ENCODE measurements at places on chromosomes 2 and 18. TPM values are rescaled to one million over a fixed set of nuclear protein-coding genes. Genes with fewer than 3 reads are reported as not detected.

DNA sequence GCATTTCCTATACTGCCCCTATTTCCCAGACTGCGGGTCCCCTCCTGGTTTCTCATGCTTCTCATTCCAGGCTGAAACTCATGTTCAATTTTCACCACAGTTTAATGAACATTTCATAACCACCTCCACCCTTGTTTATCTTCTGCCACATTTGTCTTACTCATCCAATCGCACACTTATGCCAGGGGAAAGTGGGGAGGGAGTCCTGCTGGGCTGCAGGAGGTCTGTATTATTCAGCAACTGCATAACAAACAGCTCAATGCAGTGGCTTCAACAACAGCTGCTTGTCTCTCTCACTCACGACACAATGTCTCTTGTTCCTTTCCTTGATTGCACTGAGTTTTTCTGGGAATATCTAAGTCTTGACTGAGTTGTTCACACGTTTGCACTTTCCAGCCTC is 106.0 kb downstream of the ZNF519 start:
- no peak for DNase-seq

DNA sequence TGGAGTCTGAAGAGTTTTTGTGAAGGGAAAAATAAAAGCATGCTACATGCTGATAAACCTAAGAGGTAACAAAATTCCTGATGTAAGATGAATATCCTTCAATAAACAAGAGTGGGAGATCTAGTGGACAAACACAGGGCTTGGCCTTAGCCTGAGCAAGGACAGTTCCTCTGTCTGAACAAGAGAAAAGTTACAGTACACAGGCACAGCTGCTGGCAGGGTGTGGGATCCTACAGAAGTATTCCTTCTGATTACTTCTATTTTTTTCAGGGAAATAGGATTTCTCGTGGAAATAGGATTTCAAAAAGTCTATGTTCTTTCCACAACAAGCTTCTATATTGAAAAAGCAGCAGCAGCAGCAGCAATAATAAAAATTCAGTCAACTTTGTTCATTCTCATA is 54.1 kb downstream of the NBAS start:
- no peak for DNase-seq

- peak; percentile 57 for DNase-seq
Observed at GRCh38 chr18:77658751-77659448, 409.3 kb downstream of the GALR1 start.

The HTRA2 gene
- 33.0 TPM for total RNA-seq

GRCh38 chr18:74540652-74541421 is 6.5 kb downstream of the CNDP1 start:
- no peak for DNase-seq

- DNase-seq, result no peak
Observed at GRCh38 chr2:130827502-130828251, 9.0 kb upstream of the ARHGEF4 start.

DNA sequence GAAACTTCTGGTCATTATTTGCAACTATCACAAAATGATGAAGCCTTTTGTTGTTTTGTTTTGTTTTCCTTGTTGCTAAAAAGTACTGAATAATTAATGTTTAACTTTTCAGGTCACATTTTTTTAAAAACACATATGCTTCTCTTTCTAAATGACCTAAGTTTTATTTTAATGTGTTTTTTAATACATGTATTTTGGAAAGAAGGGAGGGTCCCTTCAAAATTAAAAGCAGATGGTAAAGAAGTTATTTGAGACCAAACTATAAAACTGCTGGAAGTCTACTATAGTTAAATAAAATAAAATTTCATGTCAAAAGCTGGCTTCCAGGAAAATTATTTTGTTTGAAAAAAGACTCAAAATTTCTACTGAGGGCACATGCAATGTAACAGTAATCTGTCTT is 39.5 kb upstream of the ASNSD1 start:
- peak; percentile 77 for DNase-seq

DNA sequence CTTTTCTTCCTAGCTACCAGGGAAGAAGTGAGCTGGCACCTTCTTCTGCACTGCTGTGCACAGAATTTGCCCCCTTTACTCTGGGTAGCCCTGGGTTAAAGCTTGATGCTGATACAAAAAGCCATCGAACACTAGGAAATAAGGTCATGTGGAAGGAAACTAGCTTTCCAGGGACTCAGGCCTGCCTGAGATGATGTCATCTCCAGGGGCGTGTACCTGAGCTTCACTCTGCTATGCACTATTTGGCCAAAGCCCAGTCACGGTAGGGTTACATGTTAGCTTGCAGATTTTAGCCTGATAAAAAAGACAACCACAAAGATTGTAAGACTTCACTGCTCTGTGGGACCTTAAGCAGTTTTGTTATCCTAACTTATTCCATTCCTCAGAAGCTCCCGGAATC is 20.4 kb downstream of the EDAR start:
- DNase-seq, result peak; percentile 24

GRCh38 chr2:219525533-219526232 is 11.4 kb downstream of the ASIC4 start:
- no peak for DNase-seq

DNA sequence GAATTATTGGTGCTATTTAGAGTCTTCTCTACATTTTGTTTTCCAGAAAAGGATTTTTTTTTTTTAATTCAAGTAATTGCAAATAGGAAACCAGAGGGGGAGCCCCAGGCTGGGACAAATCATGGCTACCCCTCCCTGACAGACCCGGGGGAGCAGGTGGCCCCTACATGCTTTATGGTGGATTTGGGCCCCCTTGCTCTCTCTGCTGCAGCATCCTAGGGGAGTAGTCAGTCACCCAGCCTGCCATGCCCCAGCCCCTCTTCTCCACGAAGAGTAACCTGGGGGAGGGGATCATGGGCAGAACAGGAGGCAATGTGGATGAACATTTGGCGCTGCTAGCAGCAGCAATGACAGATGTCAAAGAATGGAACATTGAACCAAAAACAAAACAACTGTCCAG is 4.6 kb downstream of the C2orf81 start:
- no peak for DNase-seq

GRCh38 chr2:99256677-99257076 is 1.2 kb upstream of the LYG2 start:
- no peak for DNase-seq

GRCh38 chr2:81260320-81260719 is 955.8 kb upstream of the LRRTM1 start:
- no peak for DNase-seq

The ADD2 gene
- total RNA-seq, result 0.98 TPM

- peak; percentile 66 for DNase-seq
Observed at GRCh38 chr2:206232287-206233035, 42.0 kb upstream of the ZDBF2 start.

The RAB3GAP1 gene
- 30.4 TPM for total RNA-seq

Measured in muscle of leg (tissue), 16 donors.